ENCODE measurements at places on chromosomes 2 and 18. TPM values are rescaled to one million over a fixed set of nuclear protein-coding genes. Genes with fewer than 3 reads are reported as not detected.

DNA sequence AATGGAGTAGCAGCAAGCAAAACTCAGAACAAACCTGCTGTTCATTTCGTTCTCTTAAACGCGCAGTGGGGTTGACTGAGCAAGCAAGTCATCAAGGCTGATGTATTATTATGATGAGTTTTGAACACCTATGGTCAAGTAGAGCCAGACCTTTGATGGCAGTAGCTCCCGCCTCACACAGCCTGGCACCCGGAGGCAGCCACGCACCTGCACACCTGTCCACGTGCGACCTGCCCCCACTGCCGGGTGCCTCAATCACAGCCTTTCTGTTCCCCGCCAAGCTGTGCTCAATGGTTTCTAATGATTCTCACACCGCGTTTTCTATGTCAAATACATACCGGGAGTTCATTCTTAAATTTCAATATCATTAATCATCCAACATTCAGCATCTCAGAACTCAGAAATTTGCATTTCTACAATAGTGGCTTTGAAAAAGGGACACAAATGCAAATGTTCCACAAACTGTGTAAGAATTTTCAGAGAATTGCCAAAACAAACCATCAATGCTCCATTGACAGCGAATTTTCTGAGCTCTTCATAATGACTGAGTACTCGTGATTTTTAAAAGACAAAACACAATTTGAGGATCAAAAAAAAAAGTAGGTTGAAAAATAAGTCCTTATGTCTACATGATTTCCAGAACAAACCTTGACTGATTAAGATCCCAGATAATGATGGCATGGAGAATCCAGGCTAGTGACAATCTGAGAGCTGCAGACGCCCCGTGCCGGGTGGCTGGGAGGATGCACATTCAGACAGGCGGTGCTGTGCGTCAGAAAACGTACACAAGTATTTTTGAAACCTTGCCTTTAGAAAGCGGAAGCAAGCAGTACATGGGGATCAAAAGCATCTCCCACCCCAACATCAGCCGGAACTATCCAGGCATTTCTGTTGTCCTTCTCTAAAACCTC, 56.6 kb downstream of the HDAC4 start:
- no peak for DNase-seq

GRCh38 chr18:53165770-53166169, 825.8 kb downstream of the DCC start:
- no peak for DNase-seq

- DNase-seq: no peak
These were observed 70.1 kb downstream of the GTF3C3 start for GRCh38 chr2:196729418-196729817.

- no peak for DNase-seq
These were observed 41.0 kb downstream of the DTNB start for GRCh38 chr2:25632396-25632795.

The GAD1 gene
- total RNA-seq: not detected

The RESP18 gene
- not detected for total RNA-seq
